CD4-positive, alpha-beta T cell treated with Interleukin-15 for 4 hours (primary cell): ENCODE measurements at places on chromosomes 4 and X.

- DNase-seq, result no peak
Observed at GRCh38 chr4:142203505-142203904, 567.1 kb downstream of the IL15 start.

GRCh38 chrX:21171181-21171580 is 203.0 kb upstream of the CNKSR2 start:
- DNase-seq, result no peak

DNA sequence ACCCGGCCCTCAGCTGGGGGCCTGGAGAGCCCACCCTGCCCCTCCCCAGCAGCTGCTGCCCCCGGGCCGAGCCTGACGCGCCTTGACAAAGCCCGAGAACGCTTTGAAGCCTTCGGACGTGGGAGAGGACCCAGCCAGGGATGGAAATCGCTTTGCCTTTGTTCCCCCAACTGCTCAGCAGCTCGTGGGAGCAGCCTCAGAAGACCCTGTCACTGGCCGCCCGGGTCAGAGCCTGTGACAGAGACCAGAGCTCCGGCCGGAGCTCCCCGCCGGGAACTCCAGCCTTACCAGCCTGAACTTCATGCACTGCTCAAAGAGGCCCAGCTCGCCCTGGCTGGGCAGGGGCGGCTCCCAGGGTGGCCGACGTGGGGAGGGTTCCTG is 2.6 kb upstream of the SLC6A8 start:
- no peak for DNase-seq

GRCh38 chr4:48481581-48481980 is 1.6 kb upstream of the SLC10A4 start:
- DNase-seq, result no peak

- DNase-seq, result no peak
Observed at GRCh38 chrX:45009371-45010000, 136.5 kb downstream of the KDM6A start.

- no peak for DNase-seq
Observed at GRCh38 chr4:3469386-3470243, 6.5 kb downstream of the DOK7 start.

- DNase-seq, result no peak
Observed at GRCh38 chr4:7439699-7440098, 5.0 kb upstream of the PSAPL1 start.

GRCh38 chrX:129525162-129525561 is 1.9 kb upstream of the SMARCA1 start:
- no peak for DNase-seq

- DNase-seq, result no peak
Observed at GRCh38 chr4:106898621-106899230, 137.4 kb downstream of the DKK2 start.

GRCh38 chrX:108131471-108131870 is 39.9 kb downstream of the ATG4A start:
- DNase-seq, result no peak

GRCh38 chrX:47662144-47662657 is 3.2 kb upstream of the UXT start:
- DNase-seq, result no peak

DNA sequence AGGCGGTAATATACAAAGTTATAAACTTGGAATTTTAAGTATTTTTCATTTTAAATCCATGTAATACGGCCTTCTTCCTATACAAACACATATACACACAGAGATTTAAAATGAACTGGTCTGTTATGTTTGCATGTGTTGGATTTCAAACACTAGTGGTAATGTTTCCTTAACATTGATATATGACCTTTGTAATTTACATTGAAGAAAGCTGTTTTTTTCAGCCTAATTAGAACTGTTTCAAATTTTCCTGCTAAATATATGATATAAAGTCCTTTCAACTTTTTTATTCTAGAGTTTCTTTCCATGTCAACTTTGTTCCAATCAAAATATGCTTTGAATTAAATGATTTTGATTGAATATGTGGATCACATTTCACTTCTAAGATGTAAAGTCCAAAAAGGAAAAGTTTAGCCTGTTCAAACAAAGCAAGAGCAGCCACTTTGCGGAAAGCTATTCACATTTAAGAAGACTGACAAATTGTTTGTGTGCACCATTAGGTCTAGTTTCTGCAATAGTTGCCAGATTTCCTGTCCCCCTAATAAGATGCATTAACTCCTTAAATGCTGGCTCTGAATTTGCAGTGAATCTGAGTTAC is 226.0 kb upstream of the MAB21L2 start:
- DNase-seq, result no peak

GRCh38 chr4:80097400-80098177 is 24.6 kb upstream of the ANTXR2 start:
- no peak for DNase-seq

DNA sequence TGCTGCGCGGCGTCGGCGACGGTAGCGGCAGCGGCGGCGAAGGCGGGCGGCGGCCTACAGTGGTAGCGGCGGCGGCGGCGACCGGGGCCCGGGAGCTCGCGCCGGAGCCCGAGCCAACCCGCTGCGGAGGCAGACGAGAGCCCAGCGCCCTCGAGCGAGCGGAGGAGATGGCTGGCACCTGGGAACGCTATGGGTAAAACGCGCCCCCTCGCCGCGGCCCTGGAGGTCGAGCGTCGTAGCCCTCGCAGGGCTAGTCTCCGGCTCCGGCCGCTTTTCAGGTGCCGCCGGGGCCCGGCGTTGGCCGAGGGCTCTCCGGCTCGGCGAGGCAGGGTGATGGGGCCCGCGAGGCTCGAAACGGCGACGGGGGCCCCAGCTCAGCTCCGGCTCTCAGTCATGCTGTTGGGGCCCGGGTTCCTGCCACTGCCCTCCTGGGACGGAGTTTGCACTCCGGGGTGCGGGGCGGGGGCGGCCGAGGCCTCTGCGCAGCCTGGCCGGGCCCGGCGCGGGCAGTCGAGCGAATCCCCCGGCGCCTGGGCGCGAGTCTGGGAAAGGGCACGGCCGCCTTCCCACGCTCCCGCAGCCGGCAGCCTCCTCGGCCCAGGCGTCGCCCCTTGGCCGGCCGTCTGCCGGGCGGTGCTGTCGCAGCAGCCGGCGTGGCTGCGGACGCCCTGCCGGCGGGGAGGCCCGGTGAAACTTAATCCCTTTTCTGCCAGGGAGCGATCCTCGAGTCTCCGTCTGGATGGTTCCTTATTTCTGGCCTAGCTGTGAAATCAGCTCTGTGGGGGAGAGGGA is 768 bp downstream of the MID2 start:
- DNase-seq, result no peak

DNA sequence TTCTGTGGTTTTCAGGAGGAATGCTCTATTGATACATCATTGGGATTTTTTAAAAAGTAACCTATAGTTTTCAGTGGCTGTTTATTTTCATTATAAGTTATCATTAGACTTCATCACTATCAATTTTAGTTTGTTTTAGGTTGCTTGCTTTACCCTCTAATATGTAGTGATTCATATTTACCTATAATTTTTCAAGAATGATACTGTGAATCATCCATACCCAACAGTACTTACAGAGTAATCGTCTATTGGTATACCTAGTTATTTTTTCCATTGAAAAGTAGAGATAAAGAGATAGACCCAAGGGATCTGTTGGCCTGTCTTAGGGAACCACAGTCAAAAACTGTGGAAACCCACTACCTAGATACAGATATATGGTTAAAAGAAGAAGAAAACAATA is 83.3 kb downstream of the KLHL34 start:
- no peak for DNase-seq

- no peak for DNase-seq
Observed at GRCh38 chrX:50780144-50780543, 33.9 kb downstream of the SHROOM4 start.

- DNase-seq, result no peak
Observed at GRCh38 chrX:135893294-135893817, at the start of the genes CT45A10 and SAGE1. CT45A10 (minus strand) TSS chrX:135893444; CDS start chrX:135885344, 8,100 bp downstream. SAGE1 (plus strand) TSS chrX:135893716; CDS start chrX:135896243, 2,527 bp downstream.

GRCh38 chrX:69072486-69073006 is 92.7 kb downstream of the PJA1 start:
- DNase-seq, result no peak

- DNase-seq, result no peak
Observed at GRCh38 chr4:38751341-38752010, 31.3 kb downstream of the TLR10 start.

- DNase-seq, result no peak
Observed at GRCh38 chr4:187903106-187903505, 92.5 kb upstream of the ZFP42 start.

DNA sequence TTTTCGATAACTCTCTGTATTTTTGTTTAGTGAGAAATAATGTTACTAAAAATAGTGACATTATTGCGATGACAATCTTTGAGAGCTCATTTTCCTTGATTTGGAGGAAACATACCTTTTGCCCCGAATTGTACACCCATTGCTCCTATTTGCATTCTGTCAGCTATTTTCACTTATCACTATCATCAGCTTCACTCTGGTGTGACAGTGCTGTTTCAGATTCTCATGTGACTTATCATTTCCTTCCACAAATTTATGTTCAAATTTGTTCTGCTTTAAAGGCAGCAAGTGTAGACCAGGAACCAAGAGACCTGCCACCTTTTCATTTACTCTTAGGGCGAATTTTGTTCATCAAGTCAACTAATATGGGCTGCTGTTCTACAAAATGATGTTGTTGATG is 179.4 kb downstream of the RBM46 start:
- DNase-seq, result no peak

DNA sequence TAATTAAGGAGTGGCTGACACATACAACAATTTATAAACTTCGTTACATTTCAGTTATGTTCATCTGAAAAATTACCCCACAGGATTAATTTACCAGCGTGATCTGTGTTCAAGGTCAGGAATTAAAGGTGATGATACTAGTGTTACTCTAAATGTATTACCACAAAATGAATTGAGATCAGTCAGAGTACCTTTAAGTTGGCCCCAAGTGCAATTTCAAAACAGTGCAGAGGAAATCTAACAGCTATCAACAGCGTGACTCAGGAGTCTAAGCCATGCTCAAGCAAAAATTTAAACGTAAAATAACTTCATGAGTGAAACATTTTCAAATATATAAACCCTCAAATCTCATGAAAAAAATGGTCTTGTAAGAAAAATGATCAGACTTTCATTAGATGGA is 18.7 kb downstream of the ANTXR2 start:
- DNase-seq, result no peak

DNA sequence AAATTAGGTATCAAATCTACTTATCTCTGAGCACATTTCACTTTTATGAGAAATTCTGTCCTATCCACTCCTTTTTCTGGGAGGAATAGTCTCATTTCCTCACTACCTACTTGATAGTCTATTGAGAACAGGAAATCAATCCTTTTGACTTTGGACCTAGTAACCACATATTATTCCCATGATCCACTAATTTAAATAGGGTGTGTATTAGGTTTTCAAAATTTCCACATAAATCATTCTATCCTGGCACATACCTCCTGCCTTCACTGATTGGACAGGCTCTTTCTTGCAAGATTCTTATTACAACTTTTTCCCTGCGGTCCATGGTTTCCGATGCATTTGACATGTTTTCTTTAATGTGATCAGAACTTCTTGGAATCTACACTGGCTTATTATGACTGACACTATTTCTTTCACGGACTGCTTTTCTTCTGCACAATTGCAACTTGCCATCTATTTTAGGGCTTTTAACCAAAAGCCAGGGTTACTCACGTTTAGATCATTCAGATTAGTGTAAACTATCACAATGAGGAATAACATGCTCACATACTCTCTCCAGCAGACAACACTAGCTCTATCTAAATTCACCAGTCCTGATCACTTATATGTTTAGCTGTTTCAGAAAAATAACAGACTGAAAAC is 419.9 kb upstream of the SLIT2 start:
- no peak for DNase-seq

DNA sequence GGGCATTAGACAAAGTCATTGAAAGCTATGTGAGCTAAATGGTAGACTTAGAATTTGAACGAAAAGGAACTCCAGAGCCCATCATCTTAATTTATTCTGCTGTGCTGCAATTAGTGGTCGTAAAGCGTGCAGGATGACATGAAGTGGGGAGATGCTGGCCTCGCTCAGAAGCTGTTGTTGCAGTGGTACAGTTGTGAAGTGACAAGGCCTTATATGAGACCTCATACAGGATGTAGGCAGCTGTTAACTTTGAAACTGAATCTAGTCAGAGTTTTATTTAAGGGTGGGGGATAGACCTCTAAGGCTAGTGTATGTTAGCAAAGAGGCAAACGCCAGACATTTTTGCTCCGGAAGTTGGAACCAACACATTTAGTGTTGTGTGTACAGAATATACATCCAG is 13.4 kb downstream of the KLF3 start:
- no peak for DNase-seq

DNA sequence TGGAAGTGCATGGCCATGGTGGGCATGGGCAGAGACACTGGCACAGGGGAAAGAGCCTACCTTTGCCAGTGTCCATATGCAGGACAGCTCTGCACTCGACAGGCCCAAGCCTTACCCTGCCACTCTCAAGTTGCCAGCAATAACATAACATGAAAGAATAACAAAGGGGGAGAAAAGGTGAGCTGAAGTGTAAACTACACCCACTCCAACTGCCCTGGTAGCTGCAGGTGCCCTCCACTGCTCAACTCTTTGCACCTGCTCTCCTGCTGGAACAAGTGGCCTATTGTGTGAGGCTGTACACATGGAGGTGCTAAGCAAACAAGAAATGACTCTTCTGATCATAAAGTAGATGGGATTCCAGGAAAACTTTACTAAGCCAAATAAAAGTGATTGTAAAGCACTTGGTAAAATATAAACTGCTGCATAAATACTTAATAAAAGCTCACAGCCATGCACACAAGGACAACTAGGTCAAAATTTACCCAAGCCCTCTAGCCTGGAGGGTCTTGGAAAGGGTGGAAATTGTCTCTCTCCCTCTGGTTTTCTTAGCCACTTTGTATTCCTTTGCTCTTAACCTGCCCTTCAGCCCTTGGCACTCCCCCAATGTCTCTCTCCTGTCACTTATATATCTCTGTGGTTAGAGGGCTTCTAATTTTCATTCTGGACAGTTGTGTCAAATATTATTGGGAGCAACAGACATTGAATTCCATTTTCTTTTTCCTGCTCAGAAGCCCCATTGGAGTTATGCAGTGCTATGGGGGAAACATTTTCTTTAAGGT is 261.2 kb upstream of the GPC4 start:
- no peak for DNase-seq

GRCh38 chrX:2449135-2449886 is 51.5 kb downstream of the DHRSX start:
- no peak for DNase-seq

DNA sequence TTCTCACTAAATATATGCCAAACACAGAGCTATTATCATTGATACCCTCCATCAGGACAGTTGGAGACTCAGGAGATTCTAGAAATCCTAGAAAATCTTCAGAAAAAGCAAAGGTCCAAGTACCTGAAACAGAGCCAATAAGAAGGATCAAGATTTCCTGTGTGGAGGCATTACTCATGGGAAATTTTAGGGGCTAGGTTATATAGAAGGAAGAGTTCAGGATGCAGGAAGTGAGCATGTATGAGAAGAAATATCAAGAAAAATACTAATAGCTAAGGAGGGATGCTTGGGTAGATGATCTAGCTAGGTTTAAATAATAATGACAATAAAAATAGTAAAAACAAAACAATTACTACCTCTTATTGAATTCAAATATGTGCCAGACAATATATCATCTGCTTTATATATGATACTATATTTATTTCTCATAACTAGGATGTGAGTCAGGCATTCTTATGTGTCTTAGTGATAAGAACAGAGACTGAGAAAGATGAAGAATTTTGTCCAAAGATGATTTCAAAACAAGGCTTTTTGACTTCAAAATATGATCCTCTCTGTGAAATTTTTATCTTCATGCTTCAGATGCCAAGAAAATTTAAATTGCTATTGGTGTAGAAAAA is 66.4 kb upstream of the HHIP start:
- no peak for DNase-seq

GRCh38 chrX:45619290-45619689 is 418.6 kb upstream of the DIPK2B start:
- DNase-seq, result no peak

GRCh38 chr4:188780028-188780427 is 640.8 kb downstream of the TRIML1 start:
- DNase-seq, result no peak
